ENCODE measurements at places on chromosomes 13 and 19.
A peak's percentile ranks its signal among the peaks of the same experiment; 100 is the strongest.

DNA sequence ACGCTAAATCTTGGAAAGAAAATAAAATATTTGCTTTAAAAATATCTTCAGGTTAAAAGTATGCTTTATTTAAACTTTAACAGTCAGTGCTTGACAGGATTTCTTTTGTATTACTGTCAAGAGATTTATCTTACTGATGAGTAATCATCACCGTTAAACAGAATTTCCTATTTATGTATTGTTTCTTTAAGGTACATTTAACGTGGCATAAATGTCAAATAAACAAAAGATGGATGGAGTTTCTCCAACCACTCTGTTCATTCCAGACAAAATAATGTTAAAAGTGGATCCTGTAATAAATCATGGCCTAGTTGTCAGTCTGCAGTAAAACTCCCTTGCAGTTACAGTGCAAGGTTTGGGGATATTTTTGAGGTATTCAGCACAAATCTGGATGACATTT lies 298.3 kb downstream of the DIAPH3 start:
- no peak for DNase-seq

DNA sequence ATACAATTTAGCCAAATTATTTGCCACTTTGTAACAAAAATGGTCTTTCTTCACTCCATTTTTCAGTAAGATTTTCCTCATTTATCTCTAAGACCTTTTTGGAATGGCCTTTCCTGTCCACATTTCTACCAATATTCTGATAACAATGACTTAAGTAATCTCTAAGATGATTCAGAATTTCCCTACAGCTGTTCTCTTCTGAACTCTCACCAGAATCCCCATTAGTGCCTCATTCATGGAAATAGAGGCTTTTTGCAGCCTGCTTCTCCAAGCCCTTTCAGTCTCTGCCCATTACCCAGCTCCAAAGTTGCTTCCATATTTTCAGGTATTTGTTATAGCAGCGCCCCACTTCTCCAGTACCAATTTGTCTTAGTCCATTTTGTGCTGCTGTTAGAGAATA lies 867.0 kb downstream of the GPC5 start:
- DNase-seq: no peak

DNA sequence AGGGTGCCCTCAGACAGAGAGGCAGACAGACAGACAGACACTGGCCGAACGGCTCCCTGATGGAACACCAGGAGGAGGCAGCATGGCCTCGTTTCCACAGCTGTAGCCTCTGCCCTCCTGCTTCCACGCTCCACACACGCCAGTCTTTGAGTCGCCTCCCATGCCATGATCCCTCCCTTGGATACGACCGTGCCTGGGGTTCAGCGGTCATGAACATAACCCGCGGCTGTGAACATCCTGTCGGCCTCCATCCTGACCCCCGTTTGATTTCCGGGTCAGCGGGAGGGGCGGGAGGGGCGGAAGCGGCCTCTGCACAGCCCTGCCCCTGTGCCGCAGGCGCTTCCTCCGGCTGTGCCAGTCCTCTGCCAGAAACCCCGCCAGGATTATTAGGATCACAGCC lies 23.4 kb downstream of the GP6 start:
- DNase-seq: no peak

GRCh38 chr19:44476559-44477408 lies 23.5 kb downstream of the ZNF180 start:
- no peak for DNase-seq

DNA sequence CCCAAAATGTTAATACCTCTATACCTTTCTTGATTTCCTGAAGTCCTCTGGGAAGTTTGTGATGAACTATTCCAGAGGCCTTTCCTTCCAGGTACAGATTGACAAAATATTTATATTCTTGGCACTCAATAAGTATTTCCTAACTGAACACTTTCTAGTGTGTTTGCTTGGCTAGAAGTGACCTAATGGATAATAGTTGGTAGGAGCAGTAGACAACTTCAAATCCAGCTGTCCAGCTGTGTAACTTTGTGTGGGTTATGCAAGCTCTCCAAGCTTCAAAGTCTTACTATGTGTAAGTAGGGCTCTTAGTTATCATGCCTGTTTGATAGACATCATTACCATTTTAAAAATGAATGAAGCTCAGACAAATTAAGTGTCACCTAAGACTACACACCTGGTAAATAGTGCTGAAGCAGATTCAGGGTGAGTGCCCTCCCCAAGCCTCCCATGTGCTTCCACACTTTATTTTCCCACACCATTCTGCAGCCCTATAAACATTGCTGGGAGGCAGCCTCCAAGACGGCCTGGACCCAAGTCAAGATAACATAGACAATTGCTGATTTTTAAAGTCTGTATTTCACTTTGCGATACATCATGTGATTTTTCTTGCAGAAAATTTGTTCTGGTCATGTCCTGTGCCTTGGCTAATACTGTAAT lies 196.6 kb downstream of the NALCN start:
- DNase-seq: no peak

DNA sequence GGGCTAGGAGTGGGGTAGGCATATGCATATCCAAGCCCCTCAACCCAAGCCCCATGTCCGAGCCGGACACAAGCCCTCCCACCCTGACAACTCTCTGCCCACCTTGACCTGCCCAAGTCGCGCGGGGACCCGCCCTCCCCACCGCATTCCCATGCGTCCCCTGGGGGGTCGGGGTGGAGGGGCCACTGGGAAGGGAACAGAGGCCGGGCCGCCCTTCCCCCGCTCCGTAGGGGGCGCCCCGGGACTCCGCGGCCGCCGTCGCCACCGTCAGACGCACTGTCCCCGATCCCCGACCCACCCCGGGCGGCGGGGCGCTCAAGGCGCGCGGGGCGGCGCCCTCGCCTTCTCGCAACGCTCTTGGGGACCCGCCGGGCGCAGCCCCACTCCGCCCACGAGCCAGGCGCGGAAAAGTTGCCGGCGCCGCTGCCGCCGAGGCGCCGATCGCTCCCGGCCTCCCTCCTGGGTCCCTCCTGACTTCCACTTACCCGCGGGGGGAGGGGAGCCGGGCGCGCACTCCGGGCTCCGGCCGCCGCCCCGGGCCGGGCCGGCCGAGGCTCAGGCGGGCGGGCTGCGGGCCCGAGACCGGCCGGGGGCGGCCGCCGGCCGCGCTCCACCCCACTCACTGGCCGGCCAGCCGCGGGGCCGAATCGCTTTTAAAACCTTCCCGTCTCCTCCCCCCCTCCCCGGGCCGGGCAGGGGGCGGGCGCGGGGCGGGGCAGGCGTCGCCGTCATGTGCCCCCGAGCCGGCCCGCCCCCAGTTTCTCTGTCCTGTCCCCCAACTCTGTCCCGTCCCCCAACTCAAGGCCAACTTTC lies 34.4 kb upstream of the NANOS3 start:
- DNase-seq: peak; percentile 82
